Stimulated activated CD4-positive, alpha-beta T cell treated with anti-CD3 and anti-CD28 coated beads, Interleukin-1b, Interleukin-23, amount 100 ng/mL, for 1 hour (primary cell): ENCODE measurements at places on chromosomes 1 and 21.

DNA sequence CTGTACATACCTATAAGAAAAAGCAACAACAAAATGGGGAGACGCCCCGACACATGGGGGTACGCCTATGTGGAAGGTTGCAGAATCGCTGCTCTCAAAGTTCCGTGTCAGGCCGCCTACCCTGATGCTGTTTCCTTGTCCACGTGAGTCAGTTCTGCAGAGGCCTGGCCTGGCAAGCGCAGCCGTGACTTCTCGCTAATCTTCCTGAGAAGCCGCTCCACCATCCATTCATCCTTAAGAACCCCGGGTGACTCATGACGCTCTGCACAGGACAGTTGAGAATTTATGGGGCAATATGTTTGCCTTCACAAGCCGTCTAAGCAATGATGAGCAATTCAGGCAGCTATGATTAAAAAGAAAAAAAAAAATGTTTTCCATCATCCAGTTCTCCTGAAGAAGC is 122.3 kb upstream of the TMPRSS2 start:
- no peak for DNase-seq

DNA sequence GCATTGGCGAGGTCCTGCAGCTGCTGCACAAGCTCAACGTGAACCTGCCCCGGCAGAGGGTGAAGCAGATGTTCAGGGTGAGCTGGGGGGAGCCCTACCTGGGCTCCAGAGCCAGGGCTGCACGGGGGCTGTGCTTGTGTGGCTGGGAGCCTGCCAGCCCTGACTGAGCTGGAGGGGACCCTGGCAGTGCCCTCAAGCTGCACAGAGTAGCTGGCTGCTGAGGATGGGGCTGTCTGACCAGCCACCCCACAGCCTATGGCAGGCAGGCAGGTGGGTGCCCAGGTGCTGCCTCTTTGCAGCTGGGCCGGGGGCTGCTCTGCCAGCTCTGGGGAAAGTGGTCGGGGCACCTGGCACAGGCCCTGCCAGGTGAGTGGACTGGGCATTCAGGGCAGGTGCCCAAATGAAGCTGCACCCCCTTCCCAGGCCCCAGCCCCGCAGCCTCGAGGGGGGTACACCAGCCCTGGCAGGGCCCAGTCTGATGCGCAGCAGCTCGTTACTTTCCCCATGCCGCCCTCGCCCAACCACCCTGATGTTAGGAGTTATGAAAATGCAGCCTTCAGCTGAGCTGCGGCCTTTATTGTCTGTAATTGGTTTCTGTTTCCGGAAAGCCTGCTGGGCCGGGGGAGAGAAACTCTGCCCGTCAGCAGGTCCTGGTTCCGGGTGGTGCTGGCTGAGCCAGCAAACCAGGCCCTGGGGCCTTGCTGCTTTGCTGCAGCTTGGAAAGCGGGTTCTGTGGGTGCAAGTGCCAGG is 4.3 kb downstream of the PLCH2 start:
- no peak for DNase-seq

- no peak for DNase-seq
These were observed 31.8 kb upstream of the SLFNL1 start for GRCh38 chr1:41053316-41053715.

DNA sequence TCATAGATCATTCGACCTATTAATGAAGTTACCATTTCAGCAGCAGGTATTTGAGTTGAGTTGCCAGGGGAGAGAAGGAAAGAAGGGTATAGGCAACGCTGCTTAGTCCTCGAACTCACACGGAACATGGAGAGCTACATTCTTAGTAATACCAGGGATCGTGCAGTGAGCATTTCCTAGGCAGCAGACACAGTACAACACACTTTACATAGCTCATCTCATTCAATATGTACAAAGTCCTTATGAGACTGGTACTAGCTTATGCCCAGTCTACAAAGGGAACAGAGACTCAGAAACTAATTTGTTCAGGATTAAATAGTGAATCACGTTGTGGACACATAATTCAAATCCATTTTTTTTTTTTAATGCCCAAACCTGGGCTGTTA is 25.6 kb downstream of the IRF2BP2 start:
- no peak for DNase-seq

GRCh38 chr1:238652346-238652968 is 733.9 kb upstream of the CHRM3 start:
- DNase-seq: no peak

- no peak for DNase-seq
These were observed 224.1 kb downstream of the SLC45A1 start for GRCh38 chr1:8541961-8542521.
